T-helper 9 cell (primary cell): ENCODE measurements at places on chromosomes 7 and 10.

GRCh38 chr7:66952343-66953043 lies 31.5 kb downstream of the TMEM248 start:
- DNase-seq: no peak

GRCh38 chr7:148986742-148987009 lies 41.6 kb downstream of the PDIA4 start:
- DNase-seq: no peak

DNA sequence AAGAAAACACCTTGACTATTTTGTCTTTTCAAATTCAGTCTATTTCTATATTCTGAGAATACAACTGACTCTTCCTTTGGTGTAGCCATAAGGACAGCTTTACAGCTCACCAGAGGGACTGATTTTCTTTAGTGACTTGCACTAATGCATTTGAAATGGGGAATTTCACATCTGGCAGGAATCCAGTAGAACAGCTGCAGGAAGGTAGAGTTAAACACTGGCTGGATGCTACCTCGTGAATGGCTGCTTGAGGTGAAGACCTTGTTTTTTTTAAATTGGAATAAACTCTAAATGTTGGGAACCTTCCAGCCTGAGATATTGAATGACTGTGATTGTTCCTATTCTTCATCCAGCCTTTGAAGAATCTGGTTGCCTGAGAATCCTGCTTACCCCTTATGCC lies 139.5 kb upstream of the STK17A start:
- no peak for DNase-seq

- no peak for DNase-seq
Measured at GRCh38 chr10:6162589-6163356, 40.0 kb upstream of the PFKFB3 start.

DNA sequence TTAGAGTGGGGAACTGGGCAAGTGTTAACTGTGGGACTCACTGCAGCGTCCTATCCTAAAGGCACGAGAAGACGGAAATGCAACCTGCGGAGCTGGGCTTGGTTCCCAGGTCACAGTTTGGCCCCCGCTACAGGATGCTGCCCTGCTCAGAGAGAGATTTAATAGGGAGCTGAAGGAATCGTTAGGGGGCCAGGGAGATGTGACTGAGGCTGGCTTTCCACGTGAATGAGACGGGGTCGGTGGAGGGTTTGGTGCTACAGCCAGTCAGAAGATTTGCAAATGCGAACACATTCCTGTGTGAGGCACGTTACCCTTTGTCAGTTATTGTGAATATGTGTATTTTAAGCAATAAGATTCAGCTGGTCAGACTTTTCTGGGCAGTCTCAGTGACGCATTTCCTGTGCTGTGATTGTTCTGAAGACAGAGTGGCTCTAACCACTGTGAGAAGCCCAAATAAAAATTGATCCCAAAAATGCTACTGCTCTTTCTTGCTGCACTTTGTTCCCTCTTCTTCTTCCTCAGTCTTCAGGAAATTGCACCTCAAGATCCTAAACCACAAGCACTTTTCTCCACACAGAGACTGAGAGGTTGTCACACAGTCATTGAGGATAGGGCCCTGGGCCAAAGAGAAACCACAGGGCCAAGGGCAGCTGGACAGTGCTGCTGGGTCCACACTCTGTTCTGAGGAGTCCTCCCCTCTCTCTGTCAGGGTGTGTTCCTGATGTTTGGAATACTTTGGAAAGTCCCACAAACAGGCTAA lies 21.2 kb downstream of the CYP17A1 start:
- no peak for DNase-seq

GRCh38 chr7:138105221-138105620 lies 29.0 kb downstream of the AKR1D1 start:
- DNase-seq: no peak

GRCh38 chr10:19546224-19546623 lies 270.0 kb upstream of the PLXDC2 start:
- DNase-seq: no peak

DNA sequence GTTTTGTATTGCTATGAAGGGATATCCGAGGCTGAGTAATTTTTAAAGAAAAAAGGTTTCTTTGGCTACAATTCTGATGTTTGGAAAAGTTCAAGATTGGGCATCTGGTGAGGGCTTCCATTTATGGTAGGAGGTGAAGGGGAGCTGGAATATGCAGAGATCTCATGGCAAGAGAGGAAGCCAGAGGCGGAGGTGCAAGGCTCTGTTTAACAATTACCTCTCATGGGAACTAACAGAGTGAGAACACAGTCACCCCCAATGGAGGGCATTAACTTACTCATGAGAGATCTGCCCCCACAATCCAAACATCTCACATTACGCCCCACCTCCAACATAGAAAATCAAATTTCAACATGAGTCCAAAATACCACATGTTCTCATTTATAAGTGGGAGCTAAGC lies 62.0 kb downstream of the AKR1D1 start:
- no peak for DNase-seq

DNA sequence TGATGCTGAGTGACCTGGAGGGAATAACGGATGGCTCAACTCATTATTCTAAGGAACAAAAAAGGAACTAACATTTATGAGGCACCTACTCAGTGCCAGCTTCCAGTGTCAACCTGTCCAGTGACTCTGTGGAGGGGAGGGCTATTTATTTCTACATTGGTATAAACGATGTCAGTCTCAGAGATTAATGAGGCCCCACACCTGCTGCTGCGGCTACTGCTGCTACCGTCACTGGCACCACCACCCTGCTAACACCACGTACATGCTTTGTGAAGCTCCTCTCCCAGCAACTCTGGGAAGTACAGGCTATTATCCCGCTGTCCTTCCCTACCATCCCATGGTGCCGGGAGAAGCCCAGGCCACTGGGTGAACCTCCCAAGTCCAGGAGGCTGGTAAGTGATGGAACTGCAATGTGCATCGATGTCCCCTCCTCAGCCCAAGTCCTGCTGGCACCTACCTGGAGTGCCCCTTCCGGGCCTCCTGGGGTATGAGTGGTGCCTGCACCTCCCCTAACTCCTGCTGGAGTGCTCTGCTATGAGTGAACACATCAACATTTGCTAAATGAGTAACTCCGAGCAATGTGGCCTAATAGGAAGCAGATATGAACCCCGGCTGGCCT lies 101.5 kb downstream of the ARHGAP22 start:
- DNase-seq: no peak

GRCh38 chr10:86210416-86210815 lies 156.2 kb downstream of the GRID1 start:
- DNase-seq: no peak

GRCh38 chr7:80726666-80727065 lies 88.2 kb downstream of the CD36 start:
- no peak for DNase-seq

GRCh38 chr10:115985786-115986185 lies 287.2 kb downstream of the GFRA1 start:
- DNase-seq: no peak

- no peak for DNase-seq
Measured at GRCh38 chr7:47520406-47520805, 61.5 kb downstream of the TNS3 start.

- DNase-seq: no peak
Measured at GRCh38 chr7:1087952-1088920, at the start of gene GPER1. TSS of gene GPER1 (plus strand) at chr7:1088113. CDS start at chr7:1091729, 3,616 bp downstream.

- no peak for DNase-seq
Measured at GRCh38 chr10:12945690-12946359, 55.7 kb downstream of the CCDC3 start.

- no peak for DNase-seq
Measured at GRCh38 chr10:78292250-78292981, 258.8 kb downstream of the RPS24 start.

GRCh38 chr10:14773551-14774213 lies 1.0 kb downstream of the FAM107B start:
- no peak for DNase-seq

- DNase-seq: no peak
Measured at GRCh38 chr7:132300599-132301277, 275.5 kb downstream of the PLXNA4 start.

- DNase-seq: no peak
Measured at GRCh38 chr7:94052398-94053180, 48.4 kb upstream of the BET1 start.

DNA sequence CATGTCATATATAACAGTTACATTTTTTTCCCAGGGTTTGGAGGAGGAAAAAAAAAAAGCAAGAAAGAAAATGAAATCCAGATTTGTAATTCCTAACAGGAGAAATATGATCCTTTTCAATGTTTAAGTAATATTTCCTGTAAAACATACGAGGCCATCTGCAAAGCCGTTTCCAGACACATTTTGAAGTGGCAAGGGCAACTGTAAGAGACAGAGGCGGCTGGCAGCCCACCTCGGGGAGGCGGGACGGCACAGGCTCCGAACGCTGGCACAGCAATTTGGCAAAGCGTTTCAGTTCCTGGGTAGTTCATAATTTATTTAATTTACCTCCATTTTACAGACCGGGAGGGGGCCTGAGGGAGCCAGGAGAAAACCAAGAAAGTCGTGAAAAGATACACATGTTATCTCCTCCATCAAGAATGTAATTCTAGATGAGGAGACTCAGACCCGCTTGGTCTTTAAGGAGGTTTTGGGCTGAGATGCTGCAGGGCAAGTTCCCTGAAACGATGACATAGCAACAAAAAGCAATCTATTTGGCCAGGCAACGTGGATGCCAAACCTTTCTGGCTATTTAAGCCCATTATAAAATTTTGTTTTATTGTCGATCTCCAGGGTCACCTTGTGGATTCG lies 448.5 kb upstream of the MKI67 start:
- DNase-seq: no peak

DNA sequence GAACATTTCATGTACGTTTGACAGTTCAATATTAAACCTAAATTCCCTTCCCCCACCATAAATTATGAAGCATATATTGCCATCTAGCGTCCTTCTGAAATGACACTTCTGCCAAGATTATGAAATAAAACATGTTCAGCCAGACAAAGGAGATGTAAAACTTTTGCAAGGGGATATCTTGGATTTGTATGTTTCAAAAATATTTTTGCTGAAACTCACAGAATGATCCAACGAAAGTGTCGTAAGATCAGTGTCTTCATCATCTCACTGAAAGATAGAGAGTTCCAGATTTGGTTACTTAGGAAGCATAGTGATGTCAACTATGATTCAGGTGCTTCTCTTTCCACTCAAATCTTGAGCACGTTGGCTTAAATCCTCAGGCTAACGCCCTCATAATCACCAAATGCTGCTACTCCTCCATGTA lies 904.3 kb downstream of the XPNPEP1 start:
- DNase-seq: no peak

DNA sequence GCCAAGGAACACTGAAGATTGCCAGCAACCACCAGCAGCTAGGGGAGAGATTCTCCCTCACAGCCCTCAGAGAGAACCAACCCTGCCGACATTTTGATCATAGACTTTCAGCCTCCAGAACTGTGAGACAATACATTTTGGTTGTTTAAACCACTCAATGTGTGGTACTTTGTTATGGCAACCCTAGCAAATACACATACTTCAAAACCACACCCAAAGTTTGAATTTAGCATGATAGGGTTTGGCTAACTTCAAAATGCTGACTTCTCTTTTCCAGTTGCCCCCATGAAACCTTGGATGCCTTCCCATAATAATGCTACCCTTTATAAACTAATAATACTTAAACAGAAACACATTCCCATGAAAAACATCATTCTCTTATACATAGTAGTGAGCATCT lies 149.8 kb downstream of the DGKI start:
- no peak for DNase-seq

GRCh38 chr10:89522463-89522862 lies 12.9 kb downstream of the SLC16A12 start:
- no peak for DNase-seq

GRCh38 chr10:109882251-109883057 lies 40.9 kb downstream of the XPNPEP1 start:
- DNase-seq: no peak

- no peak for DNase-seq
Measured at GRCh38 chr7:20696002-20696605, 80.6 kb downstream of the ABCB5 start.

- no peak for DNase-seq
Measured at GRCh38 chr7:24951441-24951980, 28.5 kb downstream of the OSBPL3 start.

- DNase-seq: no peak
Measured at GRCh38 chr10:78004215-78005026, 24.9 kb downstream of the POLR3A start.

GRCh38 chr7:106480616-106481031 lies 180.3 kb downstream of the CCDC71L start:
- no peak for DNase-seq
